ENCODE measurements at places on chromosomes 3 and 15. TPM values are rescaled to one million over a fixed set of nuclear protein-coding genes. Genes with fewer than 3 reads are reported as not detected.

GRCh38 chr3:179038216-179038898, 33.3 kb downstream of the ZMAT3 start:
- DNase-seq, result no peak

GRCh38 chr15:89472785-89473256, 23.6 kb downstream of the RHCG start:
- DNase-seq, result no peak

GRCh38 chr3:49007771-49008528, 759 bp downstream of the WDR6 start:
- DNase-seq, result peak; percentile 85

- DNase-seq, result no peak
These were observed 33.1 kb downstream of the NBEAL2 start for GRCh38 chr3:47012342-47013230.

DNA sequence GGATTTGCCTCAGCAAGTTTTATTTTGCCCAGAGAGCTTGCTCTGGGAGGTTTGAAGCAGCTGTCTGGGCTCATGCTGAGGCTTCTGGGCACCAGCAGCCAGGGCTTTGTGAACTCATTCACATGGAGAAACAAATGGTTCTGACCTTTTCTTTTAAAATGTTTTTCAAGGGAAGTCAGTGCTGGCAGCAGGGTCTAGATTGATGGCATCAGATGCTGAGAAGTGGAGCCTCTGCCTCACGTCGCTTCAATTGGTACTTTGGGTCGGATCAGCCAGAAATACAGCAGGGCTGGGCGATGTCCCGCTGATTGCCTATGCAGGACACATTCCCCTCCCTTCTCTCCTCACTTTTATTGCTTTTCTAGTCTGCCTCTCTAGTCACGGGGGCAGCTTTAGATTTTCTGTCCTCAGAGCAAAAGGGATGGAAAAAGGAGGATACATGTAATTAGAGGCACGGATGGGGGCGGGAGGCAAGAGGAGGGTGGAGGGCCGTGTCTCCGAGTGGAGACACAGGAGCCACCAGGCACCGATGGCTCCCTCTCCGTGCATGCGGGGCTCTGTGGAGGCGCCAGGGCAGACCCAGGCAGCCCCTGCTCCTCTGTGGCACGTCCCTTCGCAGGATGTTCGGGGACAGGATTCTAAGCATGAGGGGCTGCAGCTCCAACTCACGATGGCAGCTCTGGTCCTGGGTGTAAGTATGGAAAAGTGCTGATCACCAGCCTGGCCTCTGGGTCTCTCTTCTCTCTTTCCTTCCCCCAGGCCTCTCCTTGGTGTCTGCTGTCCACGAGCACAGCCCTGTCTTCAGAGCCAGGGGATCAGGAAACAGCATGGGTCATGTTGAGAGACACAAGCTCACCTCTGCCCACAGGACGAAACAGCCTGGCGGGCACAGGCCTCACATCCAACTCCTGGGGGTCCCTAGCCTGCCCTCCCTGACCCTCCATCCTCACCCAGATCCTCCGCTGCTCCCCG, 116.1 kb downstream of the FAM43A start:
- DNase-seq, result no peak

Gene C3orf20
- total RNA-seq, result not detected

DNA sequence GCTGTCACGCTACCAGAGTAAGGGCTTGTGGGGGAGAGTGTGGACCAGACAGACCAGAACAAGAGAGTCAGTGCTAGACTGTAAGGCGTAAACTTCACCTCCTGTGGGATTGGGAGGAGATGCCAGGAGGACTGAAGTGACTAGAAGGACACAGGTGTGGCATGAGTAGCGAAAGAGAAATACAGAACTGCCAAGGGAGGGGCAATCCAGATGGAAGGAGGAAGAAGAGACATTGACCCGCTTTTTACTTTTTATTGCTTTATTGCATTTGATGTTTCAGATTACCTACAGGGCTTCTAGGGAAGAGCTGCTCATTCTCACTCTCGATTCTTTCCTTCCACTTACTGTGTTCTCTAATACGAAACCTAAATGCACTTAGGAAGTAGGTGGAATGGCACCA, 2.1 kb downstream of the POGLUT1 start:
- DNase-seq, result no peak

Gene TM4SF18
- total RNA-seq, result 13.8 TPM

DNA sequence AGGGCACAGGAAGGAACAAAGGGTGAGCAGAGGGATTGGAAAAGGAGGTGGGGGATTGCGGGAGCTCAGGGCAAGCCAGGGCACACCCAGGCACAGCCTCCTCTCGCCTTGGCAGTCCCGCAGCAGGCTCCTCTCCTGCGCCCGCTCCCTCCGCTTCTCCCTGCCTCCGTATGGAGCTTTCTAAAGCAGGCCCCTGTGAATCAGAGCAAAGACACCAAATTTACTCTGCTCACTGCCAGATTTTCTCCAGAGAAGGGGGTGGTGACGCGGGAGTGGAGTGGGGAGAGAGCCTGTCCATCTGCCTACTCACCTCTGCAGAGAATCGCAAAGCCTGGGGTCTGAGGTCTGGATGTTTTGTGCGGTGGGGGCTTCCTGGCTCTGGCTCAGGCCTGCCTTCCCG, 20.0 kb downstream of the ATP2B2 start:
- DNase-seq, result no peak

DNA sequence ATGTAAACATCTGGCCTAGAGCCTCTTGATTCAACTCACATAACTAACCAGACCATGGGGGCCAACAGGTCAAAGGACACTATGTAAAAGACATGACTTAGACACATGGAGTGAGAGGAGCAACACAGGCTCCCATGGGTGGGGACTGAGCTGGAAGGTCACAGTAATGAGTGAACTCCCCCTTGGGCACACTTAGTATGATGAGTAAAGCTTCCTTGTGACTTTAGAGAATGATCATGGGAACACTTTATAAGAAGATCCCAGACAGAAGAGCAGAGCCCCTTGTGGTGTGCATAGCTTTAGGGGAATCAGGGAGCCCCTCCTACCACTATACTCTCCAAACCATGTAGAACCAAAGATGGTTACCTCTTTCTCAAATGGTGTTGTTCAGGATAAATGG, 10.2 kb downstream of the GCSAM start:
- no peak for DNase-seq

- no peak for DNase-seq
These were observed 34.0 kb downstream of the RHCG start for GRCh38 chr15:89462198-89462912.

DNA sequence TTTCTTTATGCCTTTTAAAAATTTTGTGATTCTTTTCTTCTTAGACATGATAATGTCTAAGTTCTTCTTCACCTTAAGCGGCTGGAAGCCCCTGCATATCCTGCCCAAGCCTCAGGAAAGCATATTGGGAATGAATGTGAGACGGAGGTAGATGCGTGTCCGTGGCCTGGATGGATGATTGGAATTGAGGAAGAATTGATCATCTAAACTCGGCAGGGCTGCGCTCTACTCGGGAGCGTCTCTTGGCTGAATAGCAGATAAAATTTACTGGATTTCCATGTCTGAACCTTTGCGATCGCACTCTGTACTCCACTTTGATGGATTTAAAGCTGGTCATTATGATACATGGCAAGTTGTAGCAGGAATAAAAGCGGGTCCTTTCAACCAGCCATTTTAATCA, 406.7 kb upstream of the ONECUT1 start:
- DNase-seq, result no peak

GRCh38 chr3:112477891-112478290, 21.4 kb downstream of the BTLA start:
- DNase-seq, result no peak

Gene GOLGA6L10
- 0.33 TPM for total RNA-seq

DNA sequence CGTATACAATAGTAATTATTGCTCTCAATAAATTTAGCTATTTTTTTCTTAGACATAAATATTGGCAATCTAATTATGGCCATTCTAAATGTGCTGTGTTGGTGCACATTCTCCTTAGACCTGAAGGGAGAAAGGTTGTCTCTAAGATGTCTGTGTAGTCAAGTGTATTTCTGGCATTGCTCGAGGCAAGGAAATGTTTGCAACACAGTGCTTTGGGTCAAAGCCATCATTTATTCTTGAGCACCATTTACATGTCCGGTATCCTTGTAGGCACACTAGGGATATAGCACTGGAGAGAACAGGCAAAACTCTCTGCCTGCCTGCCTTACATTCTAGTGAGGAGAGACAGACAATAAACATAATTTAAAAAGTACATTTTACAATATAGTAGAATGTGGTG, 2.6 kb upstream of the PHLDB2 start:
- DNase-seq, result no peak

GRCh38 chr3:146404436-146404835, 64.9 kb downstream of the PLSCR2 start:
- DNase-seq, result no peak

DNA sequence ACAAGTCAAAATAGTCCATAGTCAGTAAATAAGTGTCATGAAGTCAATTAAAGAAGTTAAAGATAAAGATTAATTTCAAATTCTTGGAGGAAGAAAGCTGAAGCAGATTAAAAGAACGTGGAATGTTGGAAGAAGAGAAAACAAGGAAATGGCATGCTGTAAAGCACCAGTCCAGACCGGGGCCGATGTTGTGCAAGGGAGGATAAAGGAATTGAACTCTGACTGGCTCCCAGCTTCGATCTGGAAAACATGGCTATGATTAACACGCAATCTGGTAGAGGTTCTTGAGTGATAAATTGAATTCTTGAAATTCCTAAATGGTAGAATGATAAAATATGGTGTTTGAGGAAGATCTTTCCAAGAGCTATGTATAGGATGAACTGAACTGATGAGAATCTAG, 194.4 kb downstream of the MEIS2 start:
- DNase-seq, result no peak

Gene FOXB1
- total RNA-seq, result not detected

- peak; percentile 56 for DNase-seq
These were observed 2.2 kb downstream of the ATP13A3 start for GRCh38 chr3:194484614-194485013.

Gene KNL1
- 4.6 TPM for total RNA-seq

DNA sequence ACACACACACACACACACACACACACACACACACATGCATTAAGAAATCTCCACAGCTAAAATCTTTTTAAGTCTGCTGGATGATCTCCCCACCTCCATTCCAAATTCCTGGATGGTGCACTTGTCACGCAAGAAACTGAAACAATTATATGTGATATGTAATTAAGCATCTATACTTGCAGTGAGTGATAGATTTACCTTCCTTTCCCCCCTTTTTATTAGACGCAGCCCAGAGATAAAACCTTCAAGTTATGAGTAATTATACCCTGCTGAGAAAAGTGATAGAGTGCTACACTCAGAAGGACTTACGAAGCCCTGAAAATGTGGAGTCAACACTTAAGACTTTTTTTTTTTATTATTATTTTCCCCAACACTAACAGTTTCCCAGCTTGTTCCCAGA, 255.2 kb downstream of the LSAMP start:
- DNase-seq, result no peak

GRCh38 chr15:80216141-80216540, 35.9 kb downstream of the CTXND1 start:
- no peak for DNase-seq

Gene MEX3B
- 1.9 TPM for total RNA-seq

DNA sequence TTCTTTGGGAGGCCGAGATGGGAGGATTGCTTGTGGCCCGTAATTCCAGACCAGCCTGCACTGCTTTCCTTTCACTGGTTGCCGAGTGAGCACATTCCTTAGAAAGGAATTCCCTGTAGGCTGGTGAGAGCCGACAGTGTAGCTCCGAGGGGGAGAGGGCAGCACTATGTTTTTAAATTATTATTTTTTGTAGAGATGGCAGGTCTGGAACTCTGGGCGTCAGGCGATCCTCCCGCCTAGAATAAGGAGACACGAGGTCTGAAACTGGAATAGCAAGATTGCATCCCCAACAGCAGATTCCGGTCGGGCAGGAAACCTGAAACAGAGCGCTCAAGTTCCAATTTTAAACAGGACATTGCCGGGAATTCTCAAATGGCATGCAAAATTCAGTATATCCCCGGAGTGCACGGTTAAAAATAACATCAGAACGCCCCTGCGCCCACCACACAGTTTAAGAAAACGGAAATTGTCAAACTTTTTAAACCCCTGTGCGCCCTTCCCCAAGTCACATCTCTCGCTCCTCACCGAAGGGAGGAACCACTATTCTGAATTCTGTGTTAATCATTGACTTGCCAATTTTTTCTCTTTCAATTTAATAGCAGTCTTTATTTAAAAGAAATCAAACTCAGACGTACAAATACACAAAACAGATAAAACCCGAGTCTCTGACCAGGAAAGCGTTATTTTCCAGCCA, 643 bp upstream of the RNU5B-1 start:
- no peak for DNase-seq

DNA sequence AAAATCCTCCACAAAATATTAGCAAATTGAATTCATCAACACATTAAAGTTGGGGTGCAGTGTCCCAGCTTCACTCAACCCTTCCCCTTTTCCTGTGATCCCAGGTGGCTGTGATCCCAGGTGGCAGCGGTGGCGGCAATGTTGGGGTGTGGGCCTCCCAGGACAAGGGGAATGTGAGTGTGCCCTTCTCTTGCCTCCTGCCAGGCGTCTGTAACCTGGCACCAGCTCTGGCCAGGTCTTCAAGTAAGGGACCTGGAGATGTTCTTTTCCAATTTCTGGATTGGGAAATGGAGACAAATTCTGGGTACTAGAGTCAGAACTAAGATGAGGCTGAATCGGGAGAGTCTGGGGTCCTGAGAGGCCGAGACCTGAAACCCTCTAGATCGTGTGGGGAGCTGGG, 20.1 kb downstream of the GOLGA6A start:
- DNase-seq, result no peak

DNA sequence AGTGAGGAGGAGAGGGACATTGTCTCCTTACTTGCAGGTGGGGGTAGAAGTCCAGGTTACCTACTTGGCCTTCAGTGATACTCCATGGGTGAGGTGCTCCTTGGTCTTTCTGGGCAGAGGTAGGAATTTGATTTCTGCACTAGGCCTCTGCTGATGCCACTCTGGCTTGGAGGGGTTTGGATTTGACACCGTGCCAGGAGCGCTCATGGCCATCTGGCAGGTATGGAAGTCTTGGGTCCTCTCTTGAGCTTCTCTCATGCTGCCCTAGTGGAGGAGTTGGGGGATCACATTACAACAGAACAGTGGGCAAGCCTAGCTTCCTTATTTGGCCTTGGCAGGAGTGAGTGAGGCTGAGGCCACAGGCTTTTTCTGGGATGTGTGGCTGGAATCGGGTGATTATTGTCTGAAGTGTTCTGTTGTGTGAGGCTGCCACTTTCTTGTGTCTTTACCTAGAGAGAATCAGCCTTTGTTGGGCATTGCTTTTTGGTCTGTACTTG, 525.0 kb downstream of the GABRG3 start:
- DNase-seq, result no peak

Gene NIPA2
- total RNA-seq, result 28.1 TPM

DNA sequence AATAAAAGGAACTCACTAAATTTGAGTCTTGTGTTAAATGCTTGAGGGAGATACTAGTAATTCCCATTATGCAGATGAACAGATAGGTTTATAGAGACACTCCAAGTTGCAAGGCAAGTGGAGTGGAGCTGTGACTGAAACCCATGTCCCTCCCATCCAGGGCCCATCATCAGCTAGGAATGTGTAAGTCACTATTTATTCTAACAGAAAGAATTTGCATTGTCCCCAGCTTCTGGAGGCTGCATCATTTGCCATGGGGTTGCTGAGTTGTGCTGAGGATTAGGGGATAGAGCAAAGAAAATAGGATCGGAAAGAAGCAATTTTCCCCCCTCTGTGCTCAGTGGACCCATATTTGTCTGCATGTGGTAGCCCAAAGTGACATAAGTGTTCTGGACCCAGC, 197.4 kb upstream of the RGMA start:
- DNase-seq, result no peak

Gene MRPS25
- total RNA-seq, result 29.2 TPM

- no peak for DNase-seq
These were observed 1.0 kb downstream of the SEMA3B start for GRCh38 chr3:50269977-50270413.

Data from right atrium auricular region (tissue), 2 donors.